ENCODE measurements at places on chromosomes 3 and 15.

DNA sequence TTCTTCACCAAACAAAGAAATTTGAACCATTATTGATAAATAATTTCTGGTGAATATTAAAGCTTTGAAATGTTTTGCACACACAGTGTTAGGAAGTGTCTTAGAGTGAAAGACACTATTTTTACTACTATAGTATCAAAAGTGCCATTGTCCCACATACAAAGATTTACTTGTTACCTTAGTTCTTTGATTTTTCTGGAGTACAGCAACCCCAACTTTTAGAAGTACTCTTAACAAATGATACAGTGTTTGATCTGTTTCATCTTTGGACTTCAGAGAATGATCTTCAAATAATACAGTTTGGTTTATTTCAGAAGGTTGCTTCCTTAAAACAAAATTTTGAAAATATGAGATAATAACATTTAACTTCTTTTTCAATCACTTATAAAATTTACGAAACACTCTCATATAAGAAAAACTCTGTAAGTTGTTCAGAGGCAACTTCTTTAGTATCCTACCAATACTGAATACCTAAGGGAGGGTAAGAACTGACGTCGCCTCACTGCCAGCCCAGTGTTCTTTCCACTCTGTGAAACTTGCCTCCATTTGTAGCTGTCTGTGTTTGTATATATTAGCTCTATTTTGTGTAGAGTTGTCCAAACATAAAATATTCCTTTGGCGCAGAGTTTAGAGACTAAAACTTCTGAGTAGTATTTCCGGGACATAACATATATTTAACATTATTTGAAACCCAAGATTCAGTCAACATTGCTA is 464.2 kb downstream of the LPP start:
- H3K27ac ChIP-seq, result no peak overlapping the region
- no peaks in the 10 kb centered on the region for H3K36me3 ChIP-seq
- H3K4me3 ChIP-seq, result no peak overlapping the region
- H3K27me3 ChIP-seq, result no peaks in the 10 kb centered on the region

GRCh38 chr15:58283302-58283701 is 145.1 kb downstream of the AQP9 start:
- no peak for DNase-seq
- no peaks in the 10 kb centered on the region for H3K36me3 ChIP-seq
- no peaks in the 10 kb centered on the region for H3K27me3 ChIP-seq

GRCh38 chr15:25694823-25695312 is 168.3 kb downstream of the ATP10A start:
- H3K27ac ChIP-seq, result no peak overlapping the region
- H3K36me3 ChIP-seq, result no peaks in the 10 kb centered on the region
- peaks cover 5% of the 10 kb centered on the region for H3K4me1 ChIP-seq
- no peaks in the 10 kb centered on the region for H3K27me3 ChIP-seq
- peak; percentile 51 for DNase-seq

- no peak overlapping the region for H3K4me3 ChIP-seq
- peaks cover 8% of the 10 kb centered on the region for H3K4me1 ChIP-seq
- no peaks in the 10 kb centered on the region for H3K27me3 ChIP-seq
- no peak overlapping the region for H3K27ac ChIP-seq
Measured at GRCh38 chr15:58447271-58448010, 15.7 kb downstream of the LIPC start.

GRCh38 chr3:55543181-55543614 is 56.1 kb upstream of the WNT5A start:
- H3K36me3 ChIP-seq, result no peaks in the 10 kb centered on the region
- DNase-seq, result no peak
- H3K4me3 ChIP-seq, result no peak overlapping the region
- no peaks in the 10 kb centered on the region for H3K4me1 ChIP-seq
- H3K27me3 ChIP-seq, result no peaks in the 10 kb centered on the region

GRCh38 chr15:94240480-94240879 is 9.1 kb downstream of the MCTP2 start:
- DNase-seq, result no peak
- H3K4me3 ChIP-seq, result no peak overlapping the region
- H3K27ac ChIP-seq, result peak overlapping the region; percentile 91
- H3K4me1 ChIP-seq, result peaks cover 53% of the 10 kb centered on the region
- H3K27me3 ChIP-seq, result no peaks in the 10 kb centered on the region

DNA sequence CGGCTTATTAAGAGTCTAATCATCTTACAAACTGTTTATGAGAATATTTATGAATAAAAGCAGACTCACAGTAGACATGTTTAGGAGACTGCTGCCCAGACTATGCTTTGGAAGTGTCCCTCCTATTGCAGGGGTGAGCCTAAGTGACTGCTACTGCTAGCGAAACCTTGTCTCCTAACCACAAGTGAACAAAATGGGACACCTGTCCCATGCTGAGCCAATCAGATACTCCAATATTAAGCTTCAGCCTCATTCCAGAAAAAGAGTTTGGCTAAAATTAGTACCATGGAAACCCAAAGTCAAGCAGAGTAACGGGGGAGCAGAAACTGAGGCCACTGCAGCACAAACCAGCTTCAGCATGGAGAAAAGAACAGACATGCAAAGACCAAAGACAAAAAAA is 4.6 kb downstream of the DENND6A start:
- no peak for DNase-seq
- H3K4me3 ChIP-seq, result no peak overlapping the region
- peaks cover 8% of the 10 kb centered on the region for H3K4me1 ChIP-seq
- no peaks in the 10 kb centered on the region for H3K27me3 ChIP-seq
- peaks cover 29% of the 10 kb centered on the region for H3K36me3 ChIP-seq
- H3K27ac ChIP-seq, result no peak overlapping the region

GRCh38 chr3:121430664-121431215 is 115.0 kb downstream of the POLQ start:
- H3K27me3 ChIP-seq, result no peaks in the 10 kb centered on the region
- DNase-seq, result no peak
- peaks cover 38% of the 10 kb centered on the region for H3K36me3 ChIP-seq
- H3K4me3 ChIP-seq, result no peak overlapping the region
- H3K27ac ChIP-seq, result no peak overlapping the region

DNA sequence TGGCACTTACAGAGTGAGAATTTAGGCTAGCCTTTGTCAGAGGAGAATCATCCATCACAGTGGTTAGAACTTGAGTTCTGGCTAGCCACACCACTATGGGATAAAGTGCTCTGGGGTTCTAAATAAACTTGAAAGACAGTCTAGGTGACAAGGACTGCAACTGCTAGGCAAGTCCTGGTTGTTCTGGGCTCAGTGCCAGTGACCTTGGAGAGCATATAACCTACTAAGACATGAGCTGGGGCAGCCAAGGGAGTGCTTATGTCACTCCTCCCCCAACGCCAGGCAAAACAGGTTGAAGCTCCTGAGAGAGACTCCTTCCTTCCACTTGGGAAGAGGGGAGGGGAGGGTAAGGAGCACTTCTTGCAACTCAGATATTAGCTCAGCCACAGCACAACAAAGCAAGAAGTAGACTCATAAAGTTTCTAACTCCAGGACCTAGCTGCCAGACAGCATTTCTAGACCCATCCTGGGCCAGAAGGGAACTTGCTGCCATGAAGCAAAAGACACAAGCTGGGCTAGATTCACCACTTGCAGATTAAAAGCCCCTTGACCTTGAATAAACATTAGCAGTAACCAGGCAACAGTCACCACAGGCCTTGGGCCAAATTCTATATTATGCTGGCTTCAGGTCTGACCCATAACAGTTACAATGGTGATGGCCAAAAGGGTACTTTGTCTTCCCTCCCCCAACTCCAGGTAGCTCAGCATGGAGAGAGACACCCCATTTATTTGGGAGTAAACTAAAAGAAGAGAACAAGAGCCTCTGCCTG is 963.7 kb downstream of the PLOD2 start:
- DNase-seq, result peak; percentile 24
- H3K4me3 ChIP-seq, result no peak overlapping the region
- H3K4me1 ChIP-seq, result no peaks in the 10 kb centered on the region
- H3K27me3 ChIP-seq, result no peaks in the 10 kb centered on the region
- H3K27ac ChIP-seq, result no peak overlapping the region
- H3K36me3 ChIP-seq, result no peaks in the 10 kb centered on the region

DNA sequence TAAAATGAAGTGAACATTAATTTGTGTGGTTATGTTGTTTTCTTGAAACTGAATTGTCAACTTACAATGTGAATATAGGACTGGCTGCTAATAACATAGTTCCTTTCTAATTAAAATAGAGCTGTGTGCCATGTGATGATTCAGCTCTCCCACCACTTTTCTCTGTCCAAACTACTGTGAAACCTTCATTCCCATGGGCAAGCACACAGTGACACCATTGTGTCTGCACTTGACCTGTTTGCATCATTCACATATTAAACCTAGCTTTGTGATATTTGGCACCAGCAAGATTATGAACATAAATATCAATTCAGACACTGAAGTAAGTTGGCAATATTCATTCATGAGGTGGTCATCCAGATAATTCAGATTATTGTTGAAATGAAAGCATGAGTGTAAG is 78.8 kb upstream of the TCF12 start:
- H3K4me1 ChIP-seq, result no peaks in the 10 kb centered on the region
- no peak overlapping the region for H3K4me3 ChIP-seq
- no peak overlapping the region for H3K27ac ChIP-seq
- no peaks in the 10 kb centered on the region for H3K27me3 ChIP-seq

DNA sequence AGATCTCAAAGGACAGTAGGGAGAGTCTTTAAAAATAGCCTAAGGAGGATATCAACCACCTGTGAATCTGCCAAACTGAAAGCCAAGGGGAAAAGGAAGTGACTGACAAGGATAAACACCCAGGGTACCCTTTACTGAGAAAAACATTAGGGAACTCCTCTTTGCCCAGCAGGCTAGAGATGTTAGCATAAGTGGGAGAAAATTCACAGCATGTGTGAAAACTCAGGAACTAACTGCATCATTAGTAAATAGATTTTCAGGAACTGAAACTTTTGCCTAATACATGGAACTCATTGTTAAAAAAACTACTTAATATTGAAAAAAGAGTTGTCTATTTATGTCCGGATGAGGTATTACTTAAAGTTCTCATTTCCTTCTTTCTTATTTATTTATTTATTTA is 375.5 kb downstream of the NTRK3 start:
- H3K27ac ChIP-seq, result no peak overlapping the region
- DNase-seq, result no peak
- no peaks in the 10 kb centered on the region for H3K36me3 ChIP-seq
- H3K27me3 ChIP-seq, result peaks cover 33% of the 10 kb centered on the region
- H3K4me1 ChIP-seq, result no peaks in the 10 kb centered on the region

DNA sequence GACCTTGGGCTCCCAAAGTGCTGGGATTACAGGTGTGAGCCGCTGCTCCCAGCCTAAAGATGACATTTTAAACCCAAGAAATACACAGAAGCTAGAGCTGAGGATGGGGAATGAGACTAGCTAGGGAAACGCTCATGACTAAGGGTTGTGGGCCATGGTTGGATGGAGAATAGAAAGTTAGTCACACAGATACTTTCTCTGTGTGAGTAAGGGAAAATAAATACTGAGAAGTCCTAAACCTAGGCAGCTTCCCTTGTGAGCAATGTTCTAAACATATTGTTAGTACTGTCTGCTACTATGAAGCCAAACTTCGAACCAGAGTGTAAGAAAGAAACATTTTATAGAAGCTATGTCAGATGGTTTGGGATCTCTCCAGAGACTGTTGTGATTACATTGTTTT is 304.8 kb upstream of the STAC start:
- H3K27me3 ChIP-seq, result peaks cover 3% of the 10 kb centered on the region
- no peak overlapping the region for H3K27ac ChIP-seq
- H3K4me1 ChIP-seq, result no peaks in the 10 kb centered on the region
- no peaks in the 10 kb centered on the region for H3K36me3 ChIP-seq
- H3K4me3 ChIP-seq, result no peak overlapping the region
- DNase-seq, result no peak

DNA sequence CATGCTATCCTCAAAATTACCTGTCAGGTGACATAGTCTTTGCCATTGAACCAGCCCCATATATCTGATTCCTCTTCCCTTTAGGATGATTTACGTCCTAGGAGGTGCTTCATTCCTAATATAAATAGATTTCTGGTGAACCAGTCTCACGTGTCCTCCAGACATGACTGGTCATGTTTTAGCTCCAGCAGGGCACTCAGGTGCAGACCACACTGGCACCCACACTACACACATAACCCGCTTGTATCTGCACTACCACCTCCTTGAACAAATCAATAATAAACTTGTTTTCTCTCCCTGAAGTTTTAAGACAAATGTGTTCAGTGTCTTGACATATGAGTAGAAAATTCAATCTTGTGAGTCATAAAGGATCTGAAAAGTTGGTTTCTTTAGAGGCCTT is 155.5 kb downstream of the GOLIM4 start:
- DNase-seq, result no peak
- H3K36me3 ChIP-seq, result no peaks in the 10 kb centered on the region
- H3K4me3 ChIP-seq, result no peak overlapping the region
- H3K4me1 ChIP-seq, result no peaks in the 10 kb centered on the region
